ENCODE measurements at places on chromosomes 13 and 19. TPM values are rescaled to one million over a fixed set of nuclear protein-coding genes. Genes with fewer than 3 reads are reported as not detected.

Gene CATSPERD
- not detected for total RNA-seq

Gene PABPC3
- total RNA-seq = not detected

Gene MEF2B
- 2.9 TPM for total RNA-seq

Gene FAM83E
- total RNA-seq = 5.5 TPM

Gene OR7D2
- not detected for total RNA-seq

Gene CCL25
- total RNA-seq = not detected

Gene WIZ
- total RNA-seq = 73.7 TPM

Gene TTYH1
- 3.0 TPM for total RNA-seq

DNA sequence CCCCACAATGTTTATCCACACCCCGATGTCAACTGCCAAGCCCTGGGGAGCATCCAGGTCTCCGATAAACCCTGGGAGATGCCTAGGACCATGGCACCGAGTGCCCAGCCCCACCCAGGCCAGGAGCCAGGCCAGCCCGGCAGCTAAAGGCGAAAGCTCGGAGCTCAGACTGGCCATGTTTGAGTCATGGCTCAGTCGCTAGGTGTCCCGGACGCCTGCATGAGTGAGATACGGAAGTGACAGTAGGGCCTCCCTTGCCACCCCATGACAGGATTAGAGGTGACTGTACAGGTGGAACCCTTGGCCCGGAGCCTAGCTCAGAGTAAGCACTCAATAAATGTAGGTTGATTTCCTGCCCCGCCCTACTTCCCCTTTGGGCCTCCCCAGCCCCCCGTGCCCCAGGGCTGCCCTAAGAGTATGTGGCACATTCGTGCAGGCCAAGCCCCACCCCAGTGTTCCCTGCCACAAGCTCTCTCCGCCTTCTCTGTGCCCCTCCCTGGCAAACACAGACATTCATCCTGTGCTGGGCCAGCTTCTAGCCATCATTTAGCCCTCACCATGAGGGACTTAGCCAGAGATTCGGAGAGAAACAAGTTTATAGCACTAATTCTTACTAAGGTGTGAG is 5.8 kb upstream of the TPM4 start:
- no peak for DNase-seq

GRCh38 chr19:50005428-50005827 is 19.7 kb downstream of the VRK3 start:
- no peak for DNase-seq

- DNase-seq = peak; percentile 45
Measured at GRCh38 chr19:44808463-44809371, at the start of gene BCAM. TSS of gene BCAM (plus strand) at chr19:44809103. CDS start at chr19:44809125, 22 bp downstream.

- DNase-seq = no peak
Measured at GRCh38 chr13:72180253-72180952, 313.4 kb upstream of the DACH1 start.

- no peak for DNase-seq
Measured at GRCh38 chr19:55504981-55505380, 16.7 kb downstream of the SSC5D start.

GRCh38 chr19:14181906-14182305 is 24.1 kb downstream of the ADGRL1 start:
- no peak for DNase-seq

GRCh38 chr13:103246581-103247200 is 180.5 kb upstream of the SLC10A2 start:
- DNase-seq = no peak

- DNase-seq = peak; percentile 63
Measured at GRCh38 chr19:1651568-1652291, 685 bp downstream of the TCF3 start.

GRCh38 chr19:40365010-40365409 is 16.5 kb downstream of the PLD3 start:
- no peak for DNase-seq

DNA sequence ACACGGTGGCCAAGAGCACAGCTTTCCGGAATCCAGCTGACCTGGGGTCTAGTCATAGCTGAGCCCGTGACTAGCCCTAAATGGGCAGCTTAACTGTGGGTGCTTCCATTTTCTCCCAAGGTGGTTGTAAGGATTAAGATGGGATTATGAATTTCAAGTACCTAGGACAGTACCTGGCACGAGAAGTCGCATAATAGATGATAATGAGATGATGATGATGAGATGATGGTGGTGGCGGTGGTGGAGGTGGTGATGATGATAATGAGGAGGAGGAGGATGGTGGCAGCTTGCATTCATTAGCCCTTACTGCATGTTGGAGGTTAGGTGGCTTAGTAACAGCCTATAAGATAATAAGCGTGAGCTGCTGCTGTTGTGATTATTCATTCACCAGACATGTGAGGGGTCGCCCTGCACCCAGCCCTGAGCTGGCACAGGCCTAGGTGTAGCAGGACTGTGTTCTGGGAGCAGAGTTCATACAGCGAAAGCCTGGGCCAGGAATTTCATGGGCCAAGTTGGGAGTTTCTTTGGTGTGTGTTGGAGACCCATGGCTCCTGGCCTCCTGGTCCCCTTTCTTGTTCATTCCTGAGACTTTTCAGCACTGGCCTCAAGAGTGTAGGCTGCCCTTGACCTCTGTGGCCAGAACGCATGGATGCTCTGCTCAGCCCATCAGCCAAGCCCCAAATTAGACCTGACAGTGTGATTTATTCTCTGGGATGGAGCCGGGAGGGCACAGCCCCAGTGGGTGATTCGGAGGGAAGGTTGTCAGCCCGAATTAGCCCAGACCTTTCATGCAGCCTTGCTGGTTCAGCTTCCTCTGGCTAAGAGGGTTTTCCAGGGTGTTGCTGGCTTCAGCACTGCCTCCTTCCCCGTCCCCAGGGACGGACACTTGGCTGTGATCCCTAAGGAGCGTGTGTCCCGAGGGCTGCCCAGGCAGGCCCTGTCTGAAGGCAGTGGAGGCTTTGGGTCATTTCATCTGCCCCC is 128.8 kb downstream of the SIPA1L3 start:
- DNase-seq = no peak

DNA sequence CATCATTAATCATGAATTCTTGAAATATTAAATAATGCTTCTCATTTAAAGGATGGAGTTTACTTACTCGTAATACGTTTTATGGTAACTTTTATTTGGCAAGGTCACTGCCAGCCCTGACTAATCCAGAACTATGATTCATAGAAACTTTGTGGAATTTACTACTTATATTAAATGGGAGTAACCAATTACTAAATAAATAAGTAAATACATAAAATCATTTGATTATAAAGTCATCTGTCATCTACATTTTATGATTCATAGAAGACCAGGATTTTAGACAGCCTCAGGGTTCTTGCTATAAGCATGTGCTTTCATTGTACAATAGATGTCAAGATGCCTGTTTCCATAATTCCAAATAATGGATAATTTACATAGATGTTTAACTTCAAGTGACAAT is 611.1 kb downstream of the TBC1D4 start:
- DNase-seq = no peak

DNA sequence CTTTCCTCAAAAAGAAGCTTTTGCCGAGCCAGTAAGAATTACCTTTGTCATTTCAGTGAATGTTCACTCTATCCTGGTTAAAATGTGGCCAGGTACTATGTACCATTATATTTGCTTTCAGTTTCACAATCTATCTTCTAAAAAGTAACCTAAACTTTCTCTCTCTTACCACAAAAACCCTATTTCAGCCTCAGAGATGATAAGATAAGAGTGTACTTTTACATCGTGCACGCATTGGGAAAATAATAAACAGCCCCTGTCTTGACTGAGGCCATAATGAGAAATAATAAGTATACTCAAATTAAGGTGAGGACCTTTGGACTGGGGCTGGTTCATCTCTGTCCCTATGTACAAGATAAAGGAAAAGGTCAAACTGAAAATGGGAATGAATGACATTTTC is 77.7 kb downstream of the ZNF726 start:
- DNase-seq = no peak

- no peak for DNase-seq
Measured at GRCh38 chr13:41648314-41648935, 191.1 kb downstream of the RGCC start.

- DNase-seq = no peak
Measured at GRCh38 chr19:1752009-1752756, 1.1 kb upstream of the ONECUT3 start.

Measured in A673 (cell line).